ENCODE measurements at places on chromosomes 13 and 19.

GRCh38 chr13:40547591-40548315 is 118.7 kb downstream of the FOXO1 start:
- DNase-seq, result no peak

- no peak for DNase-seq
Observed at GRCh38 chr13:99327126-99327525, 19.9 kb upstream of the GPR183 start.

DNA sequence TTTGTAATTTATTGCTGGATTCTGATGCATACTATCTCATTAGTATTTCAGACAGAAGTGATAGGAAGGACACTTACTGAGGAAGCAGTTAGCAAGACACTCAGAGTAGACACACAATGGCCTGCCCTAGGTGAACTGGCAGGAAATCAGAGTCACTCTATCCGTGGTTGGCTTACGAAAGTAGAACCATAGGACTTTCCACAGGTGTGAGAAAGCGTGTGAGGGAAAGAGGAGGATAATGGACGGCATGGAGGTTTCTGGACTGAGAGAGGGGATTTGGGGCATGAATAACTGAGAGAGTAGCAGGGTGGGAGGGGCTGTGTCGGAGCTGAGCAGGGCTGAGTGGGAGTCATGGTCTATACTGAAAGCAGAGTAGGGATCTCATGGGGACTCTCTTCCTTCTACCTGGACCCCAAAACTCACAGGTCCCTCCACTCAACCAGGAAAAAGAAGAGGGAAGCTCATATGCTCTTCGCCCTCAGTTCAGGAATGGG is 18.7 kb upstream of the EID2 start:
- no peak for DNase-seq

- no peak for DNase-seq
Observed at GRCh38 chr13:100584896-100585295, 3.7 kb downstream of the GGACT start.

DNA sequence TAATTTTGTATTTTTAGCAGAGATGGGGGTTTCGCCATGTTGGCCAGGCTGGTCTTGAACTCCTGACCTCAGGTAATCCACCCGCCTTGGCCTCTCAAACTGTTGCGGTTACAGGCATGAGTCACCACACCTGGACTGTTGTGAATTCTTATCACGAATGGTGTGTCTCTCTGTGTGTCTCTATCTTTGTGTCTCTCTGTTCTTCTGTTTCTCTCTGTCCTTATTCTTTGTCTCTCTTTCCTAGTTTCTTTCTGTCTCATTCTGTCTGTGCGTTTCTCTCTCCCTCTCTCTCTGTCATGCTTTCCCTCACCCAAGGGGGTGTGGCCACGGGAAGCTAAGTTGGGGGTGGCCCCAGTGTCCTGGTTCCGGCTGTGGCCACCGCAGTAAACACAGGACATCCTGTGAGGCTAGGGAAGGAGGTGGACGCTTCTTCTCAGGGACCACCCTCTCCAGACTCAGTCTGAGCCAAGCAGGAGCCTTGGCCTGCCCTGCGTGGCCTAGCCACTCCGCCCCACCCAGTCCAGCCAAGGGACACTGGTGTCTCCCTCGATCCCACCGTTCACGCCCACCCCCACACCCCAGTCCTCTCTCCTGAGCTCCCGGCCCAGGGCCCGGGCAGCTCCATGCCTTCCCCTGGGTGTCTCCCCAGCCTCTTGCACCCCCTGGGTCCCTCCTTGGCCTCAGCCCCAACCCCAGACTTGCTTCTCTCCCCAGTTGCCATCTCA is 3.9 kb upstream of the PRX start:
- no peak for DNase-seq

DNA sequence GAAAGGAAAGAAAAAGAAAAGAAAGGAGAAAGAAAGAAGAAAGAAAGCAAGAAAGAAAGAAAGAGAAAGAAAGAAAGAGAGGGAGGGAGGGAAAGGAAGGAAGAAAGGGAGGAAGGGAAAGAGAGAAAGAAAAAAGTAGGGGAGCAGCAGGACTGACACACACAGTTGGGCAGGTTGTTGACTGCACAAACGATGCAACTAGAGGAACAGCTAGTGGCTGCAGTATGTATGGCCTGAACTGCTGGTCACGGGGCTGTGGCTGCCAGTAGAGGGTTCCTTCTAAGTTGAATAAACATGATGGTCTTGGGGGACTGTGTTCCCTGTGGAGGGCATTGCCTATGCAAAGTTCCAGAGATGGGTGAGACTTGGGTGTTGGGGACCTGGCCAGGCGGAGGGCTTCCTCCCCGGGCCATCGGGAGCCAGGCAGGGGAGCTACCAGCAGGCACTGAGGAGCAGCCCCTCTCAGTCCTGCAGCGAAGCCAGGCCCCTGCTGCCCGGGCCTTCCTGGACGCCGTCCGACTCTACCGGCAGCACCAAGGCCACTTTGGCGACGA is 16.7 kb upstream of the COLGALT1 start:
- DNase-seq, result no peak

DNA sequence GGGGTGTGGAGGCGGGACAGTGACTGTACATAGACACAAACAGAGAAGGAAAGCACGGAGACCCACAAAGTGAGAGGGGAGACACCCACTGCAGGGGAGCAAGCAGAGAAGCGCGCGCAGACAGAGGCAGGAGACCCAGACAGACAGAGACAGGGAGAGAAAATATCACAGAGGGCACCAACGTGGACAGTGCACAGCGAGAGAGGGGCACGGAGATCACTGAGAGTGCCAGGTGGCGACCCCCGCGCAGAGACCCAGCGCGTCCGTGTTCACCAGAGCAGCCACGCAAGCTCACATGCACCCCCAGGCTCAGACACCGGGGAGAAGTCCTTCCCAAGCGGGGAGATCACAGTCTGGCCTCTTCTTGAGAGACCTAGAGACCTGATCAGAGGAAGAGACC is 1.4 kb upstream of the CACNG7 start:
- DNase-seq, result no peak

- DNase-seq, result no peak
Observed at GRCh38 chr13:111304041-111304544, 16.3 kb upstream of the TEX29 start.

GRCh38 chr13:64413529-64413928 is 2816.6 kb downstream of the PCDH9 start:
- no peak for DNase-seq

Data from NCI-H1048 (cell line).